GM04503 (cell line): ENCODE measurements at places on chromosomes 7 and 10.

GRCh38 chr7:112411186-112411795, 39.0 kb upstream of the IFRD1 start:
- DNase-seq = no peak

DNA sequence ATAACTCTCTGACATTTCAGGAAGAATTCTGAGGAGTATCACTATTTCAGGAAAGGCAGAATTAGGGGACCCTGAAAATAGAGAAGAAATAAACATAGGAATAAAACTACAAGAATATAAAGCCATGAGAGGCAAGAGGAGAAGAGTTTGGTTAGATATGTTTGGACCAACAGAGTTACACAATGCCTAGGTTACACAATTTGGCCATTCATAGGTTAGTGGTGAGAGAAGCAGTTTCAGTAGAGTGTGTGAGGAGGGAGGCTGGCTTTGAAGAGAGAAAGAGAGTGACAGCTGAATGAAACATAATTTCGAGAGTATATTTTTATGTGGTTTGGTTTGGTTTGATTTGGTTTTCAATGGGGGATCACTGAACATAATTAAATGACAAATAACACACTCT, 783.2 kb upstream of the LRRN3 start:
- DNase-seq = no peak

GRCh38 chr10:132721725-132722124, 64.2 kb downstream of the NKX6-2 start:
- DNase-seq = no peak

DNA sequence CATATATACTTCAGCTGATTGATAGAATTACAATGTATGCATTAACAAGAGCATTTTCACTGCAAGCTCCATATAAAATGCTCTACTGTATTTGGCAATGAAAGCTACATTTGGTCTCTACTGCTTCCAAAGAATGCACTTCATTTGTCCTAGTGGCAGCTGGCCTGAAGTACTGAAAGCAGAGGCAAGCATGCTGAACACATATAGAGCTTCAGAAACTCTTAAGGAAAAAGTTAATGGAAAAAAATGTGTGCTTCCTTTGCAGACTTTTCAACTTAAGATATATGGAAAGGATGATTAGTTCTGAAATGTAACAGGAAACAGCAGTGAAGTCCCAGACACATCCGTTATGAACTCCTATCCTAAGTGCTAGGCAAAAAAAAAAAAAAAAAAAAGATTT, 537.1 kb upstream of the POM121L12 start:
- DNase-seq = no peak

- no peak for DNase-seq
Measured at GRCh38 chr10:84012831-84013458, 126.4 kb upstream of the GHITM start.

GRCh38 chr10:4260483-4261124, 475.6 kb upstream of the KLF6 start:
- no peak for DNase-seq

DNA sequence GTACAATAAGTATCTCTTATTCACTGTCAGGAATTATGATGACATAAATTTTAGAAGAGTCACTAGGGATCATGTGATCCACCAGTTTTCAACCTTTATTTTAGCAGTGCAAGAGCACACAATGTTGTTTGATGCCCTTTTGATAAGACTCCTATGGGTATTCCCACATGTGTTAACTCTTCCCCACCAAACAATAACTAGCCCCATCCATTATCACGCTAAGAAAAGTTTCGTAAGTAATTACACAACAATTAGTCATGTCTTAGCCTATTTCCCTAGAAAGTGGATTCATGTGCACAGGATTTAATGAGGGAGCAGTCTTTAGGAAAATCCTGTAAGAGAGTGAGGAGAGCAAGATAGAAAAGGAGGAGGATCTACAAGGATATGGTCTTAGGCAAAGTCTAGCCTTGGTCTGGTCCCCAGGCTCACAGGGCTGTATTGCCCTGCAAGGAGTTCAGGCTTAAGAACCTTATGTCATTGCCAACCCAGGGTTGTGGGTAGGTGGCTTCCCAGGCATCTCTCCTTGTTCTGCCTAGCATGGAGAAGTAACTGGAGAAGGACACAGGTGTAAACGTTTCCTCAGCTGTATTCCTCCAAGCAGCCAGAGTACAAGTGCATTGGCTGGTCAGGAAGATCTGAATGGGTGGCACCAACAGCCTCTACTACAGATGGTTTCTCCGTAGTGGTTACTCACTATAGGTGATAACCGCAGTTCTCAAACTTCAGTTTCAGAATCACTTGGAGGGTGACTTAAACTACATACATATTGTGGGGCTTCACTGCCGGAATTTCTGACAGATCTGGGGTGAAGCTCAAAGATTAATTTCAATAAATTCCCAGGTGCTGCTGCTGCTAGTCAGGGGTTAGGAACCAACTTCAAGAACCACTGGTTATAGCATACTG, 574.5 kb downstream of the SUGCT start:
- no peak for DNase-seq

- DNase-seq = no peak
Measured at GRCh38 chr7:133310232-133310862, 57.5 kb downstream of the EXOC4 start.

- DNase-seq = no peak
Measured at GRCh38 chr10:74328388-74328787, 177.4 kb downstream of the ADK start.

DNA sequence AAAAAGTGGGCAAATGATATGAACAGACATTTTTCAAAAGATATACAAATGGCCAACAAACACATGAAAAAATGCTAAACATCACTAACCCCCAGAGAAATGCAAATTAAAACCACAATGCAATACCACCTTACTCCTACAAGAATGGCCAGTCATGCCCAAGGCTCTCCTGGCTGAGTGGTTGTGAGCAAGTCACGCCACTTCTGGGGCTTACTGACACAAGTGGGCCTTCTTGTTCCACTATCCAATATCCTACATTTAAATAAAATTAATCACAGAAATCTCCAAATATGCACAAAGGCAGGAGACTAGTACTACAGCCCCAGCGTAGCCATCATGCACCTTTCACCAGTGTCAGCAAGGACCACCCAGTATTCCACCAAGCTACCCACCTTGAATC, 181.9 kb downstream of the TNS3 start:
- no peak for DNase-seq

GRCh38 chr10:71998840-71999194, 34.6 kb downstream of the CHST3 start:
- DNase-seq = no peak

DNA sequence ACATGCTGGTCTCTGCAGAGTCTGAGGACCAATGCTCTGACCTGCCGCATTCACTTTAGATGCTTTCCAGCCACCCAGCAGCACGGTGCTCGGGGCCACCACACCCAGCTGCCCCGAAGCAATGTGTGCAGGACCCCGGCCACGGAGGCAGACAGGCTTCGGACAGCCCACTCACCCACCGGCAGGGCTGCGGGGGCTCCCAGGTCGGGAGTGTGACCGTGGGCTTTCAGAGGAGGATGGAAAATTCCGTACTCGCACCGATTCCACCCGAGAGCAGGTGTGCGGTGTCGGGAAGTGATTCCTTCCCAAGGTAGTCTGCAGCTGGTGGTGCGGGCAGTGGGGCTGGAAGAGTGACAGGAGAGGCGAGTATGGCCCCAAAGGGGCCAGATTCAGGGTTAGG, 190.9 kb downstream of the DNAJB6 start:
- no peak for DNase-seq

DNA sequence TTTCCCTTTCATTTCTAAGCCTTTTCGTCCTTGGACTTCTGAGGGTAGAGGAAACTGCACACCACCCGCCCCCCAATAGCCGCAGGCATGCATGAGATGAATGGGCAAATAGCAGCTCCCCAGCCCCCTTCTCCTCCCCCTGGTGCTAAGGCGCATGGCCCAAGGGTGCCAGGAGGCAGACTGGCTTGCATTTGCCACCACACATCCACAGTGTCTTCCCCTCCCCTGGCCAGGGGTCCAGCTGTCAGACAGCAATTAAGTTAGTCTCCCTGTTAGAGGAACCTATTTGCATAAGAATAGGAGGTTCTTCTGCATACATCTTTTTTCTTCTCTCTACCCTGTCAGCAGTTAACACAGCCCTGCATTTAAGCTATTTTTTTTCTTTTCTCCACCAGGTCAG, 20.2 kb downstream of the TOMM7 start:
- no peak for DNase-seq

DNA sequence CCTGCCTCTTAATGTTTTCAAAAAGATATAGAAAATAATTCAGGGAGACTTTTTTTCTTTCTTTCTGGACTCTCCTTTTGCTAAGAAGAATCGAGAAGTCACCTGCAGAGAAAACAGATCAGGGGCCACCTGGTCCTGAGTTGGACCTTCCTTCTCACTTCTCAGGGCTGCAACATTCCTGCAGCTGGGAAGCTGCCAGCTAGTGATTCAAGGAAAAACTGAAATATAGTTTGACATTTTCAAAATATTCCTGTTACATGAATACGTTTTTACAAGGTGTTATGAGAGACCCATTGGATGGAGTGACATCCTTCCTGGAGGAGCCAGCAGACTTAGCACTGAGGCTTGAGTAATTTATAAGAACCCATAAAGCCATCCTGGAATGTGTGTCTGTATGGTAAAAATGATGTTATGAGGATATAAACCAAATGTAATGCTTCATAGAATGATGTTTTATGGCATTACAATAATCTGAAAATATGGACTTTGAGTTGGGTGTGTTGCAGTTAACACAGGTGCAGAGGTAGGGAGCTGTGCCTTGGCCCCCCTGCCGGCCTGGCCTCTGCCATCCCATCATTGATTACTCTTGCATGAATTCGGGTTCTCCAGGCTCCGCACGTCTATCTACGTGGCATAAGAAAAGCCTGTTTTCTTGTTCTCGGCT, 149.7 kb downstream of the PAXIP1 start:
- no peak for DNase-seq

DNA sequence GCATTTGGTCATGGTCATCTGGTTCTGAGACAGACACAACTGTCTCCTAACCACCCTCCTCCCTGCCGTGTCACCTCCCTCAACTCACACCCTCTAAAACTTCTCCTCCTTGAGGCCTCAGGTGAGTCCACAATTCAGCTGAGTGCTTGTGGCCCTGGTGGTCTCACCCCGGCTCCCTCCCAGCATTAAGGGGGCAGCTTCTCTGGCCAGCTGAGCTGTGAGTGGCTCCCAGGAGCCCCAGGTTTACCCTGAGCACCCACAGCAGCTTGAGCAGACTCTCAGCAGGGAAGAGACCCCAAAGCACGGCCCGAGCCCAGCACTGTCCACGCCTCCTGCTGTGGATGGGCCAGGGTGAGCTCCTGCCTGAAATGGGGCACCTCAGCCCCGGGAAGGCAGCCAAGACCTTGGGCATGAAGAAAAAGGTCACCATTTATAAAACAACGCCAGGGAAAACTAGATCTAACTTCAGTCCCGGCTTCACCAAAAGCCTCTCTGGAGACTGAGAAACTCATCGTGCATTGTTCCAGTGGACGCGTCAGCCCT, 201.2 kb downstream of the TCERG1L start:
- DNase-seq = no peak

DNA sequence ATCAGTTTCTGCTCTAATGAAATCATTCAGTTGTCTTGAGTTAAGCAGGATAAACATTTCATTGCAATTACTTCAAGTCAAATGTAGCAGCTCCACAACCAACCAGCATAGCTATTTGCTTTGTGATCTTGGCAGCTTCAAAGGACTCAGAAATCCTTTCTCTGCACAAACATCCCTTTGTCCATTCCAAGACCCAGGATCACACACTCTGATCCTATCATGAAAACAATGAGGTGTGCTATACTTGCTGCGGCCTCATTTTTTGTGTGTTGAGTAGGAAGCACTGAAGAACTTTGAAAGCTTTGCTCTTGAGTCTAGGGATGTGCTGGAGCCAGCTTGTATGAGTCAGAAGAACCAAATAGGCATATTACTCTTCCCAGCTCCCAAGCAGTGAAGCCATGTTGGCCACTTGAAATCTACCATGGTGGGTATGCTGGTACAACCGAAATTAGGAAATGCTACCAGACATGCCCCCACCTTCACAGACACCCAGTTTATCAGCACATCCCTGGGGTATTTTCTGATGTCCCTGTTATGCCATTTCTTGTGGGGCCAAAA, 199.4 kb upstream of the PRSS58 start:
- DNase-seq = no peak

DNA sequence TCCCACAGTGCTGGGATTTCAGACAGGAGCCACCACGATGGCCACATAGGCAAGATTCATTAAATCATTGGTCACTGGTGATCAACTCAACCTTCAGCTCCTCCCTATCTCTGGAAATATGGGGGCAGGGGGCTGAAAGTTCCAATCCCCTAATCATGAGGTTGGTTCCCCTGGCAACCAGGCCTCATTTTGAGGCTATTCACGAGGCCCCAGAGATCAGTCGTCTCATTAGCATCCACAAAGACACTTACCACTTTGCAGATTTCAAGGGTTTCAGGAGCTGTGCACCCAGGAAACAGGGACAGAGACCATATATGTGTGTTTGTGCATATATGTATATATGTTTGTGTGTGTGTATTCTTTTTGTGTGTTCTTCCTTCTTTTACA, 7.7 kb upstream of the GUSB start:
- no peak for DNase-seq

- no peak for DNase-seq
Measured at GRCh38 chr10:127522298-127522697, 26.8 kb upstream of the NPS start.

GRCh38 chr7:24842449-24843241, 85.4 kb upstream of the GSDME start:
- DNase-seq = no peak

DNA sequence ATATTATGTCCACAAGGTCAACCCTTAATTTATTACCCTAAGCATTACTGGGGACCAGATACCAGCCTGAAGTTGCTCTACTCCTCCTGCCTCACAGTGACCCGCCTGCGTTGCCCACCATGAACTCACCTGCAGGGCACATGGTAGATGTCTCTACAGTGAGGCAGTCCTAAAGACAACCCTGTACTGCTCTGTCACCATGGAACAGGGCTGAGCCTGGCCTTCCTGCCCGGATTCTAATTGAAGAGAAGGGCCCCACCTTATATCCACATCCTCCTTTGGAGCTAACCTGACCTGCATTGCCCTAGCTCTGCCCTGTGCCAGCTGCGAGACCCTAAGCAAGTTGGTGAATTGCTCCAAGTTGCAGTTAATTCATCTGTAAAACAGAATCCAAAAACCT, 4.1 kb downstream of the SH3PXD2A start:
- DNase-seq = no peak

DNA sequence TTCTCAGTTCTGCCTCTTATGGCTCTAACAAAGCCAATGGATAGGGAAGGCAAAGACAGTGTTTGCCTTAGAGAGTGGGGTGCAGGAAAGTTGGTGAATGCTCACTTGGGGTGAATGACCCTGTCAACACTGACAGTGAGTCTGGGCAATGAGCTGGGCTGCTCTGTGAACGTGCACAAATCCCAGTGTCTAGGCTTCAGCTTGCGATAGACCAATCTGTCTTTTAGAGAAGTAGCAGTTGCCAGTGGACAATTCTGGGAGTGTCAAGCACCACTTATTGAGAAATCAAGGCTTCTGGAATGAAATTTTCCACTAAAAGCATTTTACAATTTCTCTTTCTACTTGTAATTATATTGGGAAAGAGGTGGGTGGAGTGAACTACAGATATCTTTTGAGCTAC, 141.4 kb downstream of the HERPUD2 start:
- no peak for DNase-seq
